Hepatocyte (in vitro differentiated cells): ENCODE measurements at places on chromosomes 1 and 21. TPM values are rescaled to one million over a fixed set of nuclear protein-coding genes. Genes with fewer than 3 reads are reported as not detected.

- DNase-seq, result no peak
Measured at GRCh38 chr21:36132696-36133095, 2.2 kb upstream of the CBR3 start.

GRCh38 chr1:60759291-60759690, 323.1 kb upstream of the NFIA start:
- DNase-seq, result no peak

GRCh38 chr21:34630536-34631143, 15.7 kb upstream of the RCAN1 start:
- DNase-seq, result peak; percentile 67

The OVAAL gene
- not detected in 2 replicates for total RNA-seq
